ENCODE measurements at places on chromosomes 3 and 15.
A peak's percentile ranks its signal among the peaks of the same experiment; 100 is the strongest.

DNA sequence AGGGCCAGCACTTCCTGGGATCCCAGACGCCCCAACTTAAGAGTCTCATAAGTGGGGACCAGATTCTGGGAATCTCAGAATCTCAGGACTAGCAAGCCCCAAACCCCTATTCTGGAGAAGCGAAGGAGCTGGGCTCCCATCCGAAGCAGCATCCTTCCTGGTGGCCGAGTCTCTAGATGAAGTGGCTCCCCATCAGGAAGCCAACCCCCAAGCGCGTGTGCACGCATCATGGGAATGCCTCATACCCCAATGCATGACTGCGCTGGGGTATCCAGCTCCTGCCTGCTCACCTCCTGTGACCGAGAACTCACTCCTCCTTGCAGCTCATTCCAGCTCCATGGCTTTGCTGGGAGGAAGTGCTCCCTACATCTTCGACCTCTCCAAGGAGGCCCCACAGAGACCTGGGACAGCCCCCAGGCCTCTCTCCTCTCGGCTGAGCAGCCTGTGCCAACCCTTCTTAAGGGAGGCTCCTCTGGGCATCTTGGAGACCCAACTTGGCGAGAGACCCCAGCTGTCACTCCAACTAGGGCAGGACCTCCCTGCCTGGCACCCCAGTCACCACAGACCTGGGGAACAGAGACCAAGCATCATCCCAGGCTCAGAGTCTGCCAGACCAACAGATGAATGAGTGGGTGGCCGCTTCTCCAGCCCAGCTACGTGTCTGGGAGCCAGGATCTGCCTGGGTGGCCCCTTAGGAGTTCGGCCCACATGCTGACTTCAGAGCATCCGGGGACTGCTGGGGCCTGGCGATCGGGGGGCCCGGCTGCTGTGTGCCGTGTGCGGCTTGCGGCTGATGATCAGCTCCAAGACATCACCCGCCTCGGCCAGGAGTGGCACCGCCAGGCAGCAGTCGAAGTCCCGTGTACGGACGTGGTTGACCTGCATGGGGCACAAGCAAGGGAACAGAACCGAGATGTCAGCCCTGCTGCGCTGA lies 46.9 kb downstream of the GRIP2 start:
- DNase-seq, result no peak

- DNase-seq, result no peak
These were observed 72.1 kb downstream of the TLE3 start for GRCh38 chr15:70025413-70026296.

DNA sequence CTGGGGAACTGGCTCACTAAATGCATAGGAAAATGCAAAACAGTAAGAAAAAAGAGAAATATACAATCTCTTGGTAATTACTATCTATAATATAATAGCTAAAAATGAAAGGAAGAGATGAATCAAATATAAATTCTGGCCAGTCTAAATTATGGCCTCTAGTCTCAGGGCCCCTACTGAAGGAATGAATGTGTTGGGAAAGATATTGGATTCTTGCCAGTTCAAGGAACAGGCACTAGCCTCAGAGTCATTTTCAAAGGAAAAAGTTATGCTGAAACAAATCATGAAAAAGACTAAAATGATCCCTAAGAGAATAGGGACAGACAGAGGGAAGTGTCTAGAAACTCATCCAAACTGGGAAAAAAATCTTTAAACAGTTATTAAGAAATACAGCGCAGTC lies 62.4 kb downstream of the C3orf80 start:
- DNase-seq, result no peak

DNA sequence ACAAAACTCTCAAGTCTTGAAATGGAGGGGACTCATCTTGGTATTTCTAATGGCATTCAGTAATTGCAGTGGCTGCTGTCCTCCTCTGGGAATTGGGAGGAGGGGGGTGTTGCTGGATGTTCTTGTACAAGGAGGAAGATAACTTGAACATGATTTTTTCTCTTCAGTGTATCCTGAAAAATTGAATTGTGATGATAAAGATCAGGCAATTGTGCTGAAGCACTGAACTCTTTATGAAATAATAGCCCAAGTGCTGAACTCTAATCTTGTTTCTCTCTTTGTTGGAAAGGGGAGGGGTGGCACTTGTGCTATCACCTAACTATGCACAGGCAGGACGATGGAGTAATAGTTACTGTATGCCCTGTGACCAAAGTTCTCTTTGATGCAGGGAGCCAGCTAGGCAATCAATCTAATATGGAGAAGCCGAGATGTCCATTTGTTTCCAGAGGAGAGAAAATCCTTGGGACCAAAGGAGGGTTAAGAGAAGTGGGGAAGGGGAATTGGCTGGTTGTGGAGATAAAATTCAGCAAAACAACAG lies 68.1 kb upstream of the ATP2C1 start:
- no peak for DNase-seq

GRCh38 chr3:42061713-42062380 lies 29.3 kb upstream of the TRAK1 start:
- no peak for DNase-seq

DNA sequence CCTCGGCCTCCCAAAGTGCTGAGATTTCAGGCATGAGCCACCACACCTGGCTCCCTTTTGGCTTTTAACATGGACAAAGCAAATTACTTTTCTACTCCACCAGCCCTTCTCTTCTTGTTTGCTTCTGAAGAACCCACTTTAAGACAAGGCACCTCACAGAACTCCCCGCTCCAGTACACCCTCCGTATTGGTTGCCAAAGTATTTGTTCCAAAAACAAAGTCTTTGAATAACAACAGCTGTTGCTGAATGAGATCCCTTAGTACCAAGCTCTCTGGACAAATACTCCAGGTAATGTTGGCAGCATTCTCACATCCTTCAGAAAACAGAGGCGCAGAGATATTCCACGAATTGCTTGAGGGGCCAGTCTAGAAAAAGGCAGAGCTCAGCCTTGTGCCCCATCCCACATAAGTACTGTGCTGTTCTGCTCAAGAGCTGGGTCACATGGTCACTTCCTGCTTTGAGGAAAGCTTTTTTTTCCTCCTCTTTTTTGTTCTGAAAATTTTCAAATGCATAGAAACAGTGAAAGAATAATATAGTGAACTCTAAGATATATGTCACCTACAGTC lies 7.3 kb upstream of the CHCHD6 start:
- DNase-seq, result no peak

- DNase-seq, result no peak
These were observed 89.5 kb downstream of the CTNNB1 start for GRCh38 chr3:41288785-41289184.

DNA sequence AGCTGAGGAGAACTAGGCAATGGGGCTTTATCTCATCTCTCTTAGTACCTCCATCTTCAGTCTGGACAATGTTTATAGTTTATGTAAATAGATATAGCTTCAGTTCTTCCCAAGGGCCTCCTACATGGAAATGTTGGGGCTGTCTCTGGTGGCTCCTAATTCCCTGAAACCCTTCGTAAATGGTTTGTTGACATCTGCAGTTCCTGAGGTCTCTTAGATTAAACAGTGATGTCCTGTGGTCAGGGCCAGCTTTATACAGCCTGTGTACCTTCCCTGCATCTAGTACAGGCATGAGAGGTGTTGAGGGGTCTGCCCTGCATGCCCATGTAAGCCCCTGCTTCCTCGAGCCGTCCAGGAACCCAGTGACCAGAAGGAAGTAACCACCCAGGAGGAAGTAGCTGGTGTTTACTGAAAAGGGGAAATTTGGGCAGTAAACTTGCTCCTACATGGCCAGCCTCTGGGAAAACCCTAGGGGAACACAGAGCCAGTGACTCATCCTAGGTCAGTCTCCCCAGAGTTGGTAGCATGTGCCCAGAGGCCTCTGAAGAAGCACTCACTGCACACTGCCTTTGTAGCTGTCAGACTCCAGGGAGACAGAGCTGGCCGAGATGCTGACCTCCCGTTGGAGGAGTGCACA lies 4.7 kb upstream of the TBC1D2B start:
- DNase-seq, result no peak

DNA sequence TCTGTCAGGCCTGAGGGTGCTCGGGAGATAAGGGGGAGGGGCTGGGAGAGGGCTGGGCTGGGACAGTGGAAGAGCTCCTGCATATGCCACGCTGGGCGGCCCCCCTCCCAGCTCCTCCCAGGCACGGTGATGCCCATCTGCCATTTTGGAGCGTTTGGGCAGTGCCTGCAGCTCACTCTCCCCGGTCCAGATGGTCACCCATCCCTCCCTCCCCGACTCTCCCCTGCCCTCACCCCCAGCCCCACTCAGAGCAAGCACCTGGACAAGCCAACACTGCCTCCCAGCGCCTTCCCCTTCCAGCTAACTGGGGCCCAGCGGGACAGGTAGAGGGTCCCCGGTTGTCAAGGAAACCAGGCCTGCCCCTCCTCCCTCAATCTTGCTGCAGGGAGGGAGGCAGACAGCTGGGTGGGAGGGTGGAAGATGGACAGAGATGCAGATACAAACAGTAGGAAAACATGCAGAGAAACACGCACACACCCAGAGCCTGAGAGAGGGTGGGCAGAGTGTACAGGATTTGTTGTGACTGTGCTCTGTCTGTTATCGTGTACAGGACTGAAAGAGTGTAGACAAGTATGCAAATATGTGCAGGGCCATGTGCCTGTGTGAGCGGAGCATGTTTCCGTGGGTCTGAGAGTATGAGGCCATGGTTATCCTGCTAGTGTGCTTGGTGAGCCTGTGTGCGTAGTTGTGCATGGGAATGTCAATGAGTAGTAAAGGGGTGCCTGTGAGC lies 17.5 kb upstream of the CORO2B start:
- no peak for DNase-seq

DNA sequence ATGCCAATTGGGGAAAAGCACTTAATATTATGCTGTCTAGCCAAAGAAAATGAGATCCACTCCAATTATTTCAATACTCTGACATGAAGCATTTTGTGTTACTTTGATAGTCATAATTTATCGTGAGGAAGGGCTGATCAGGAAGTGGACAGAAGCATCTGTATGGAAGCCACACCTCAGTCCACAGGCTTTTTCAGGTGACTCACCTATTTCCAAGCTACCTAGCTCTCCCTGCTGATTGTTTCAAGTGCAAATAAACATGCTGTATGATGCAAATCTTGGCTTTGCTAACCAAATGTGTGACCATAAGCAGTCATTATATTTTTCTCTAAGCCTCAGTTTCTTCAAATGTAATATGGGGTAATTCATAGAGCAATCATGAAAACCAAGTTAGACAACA lies 30.8 kb upstream of the CPB1 start:
- DNase-seq, result no peak

- DNase-seq, result no peak
These were observed 40.8 kb downstream of the TMEM45A start for GRCh38 chr3:100533176-100533575.

DNA sequence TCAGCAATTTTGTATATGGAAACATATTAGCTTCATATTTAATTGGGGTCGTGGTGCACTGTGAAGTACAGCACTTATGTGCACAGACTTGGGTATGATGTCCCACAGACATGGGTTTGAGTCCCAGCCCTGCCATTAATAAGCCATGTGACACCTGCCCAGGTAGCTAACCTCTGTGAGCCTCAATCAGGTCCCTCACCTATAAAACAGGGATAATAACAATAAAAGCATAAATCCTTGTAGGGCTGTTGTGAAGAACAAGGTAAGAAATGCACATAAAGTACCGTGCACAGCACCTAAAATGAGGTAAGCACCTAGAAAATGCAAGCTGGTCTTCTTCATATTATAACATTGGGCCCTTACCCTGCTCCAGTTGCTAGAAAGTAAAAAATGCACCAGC lies 173.5 kb upstream of the WNT5A start:
- no peak for DNase-seq

DNA sequence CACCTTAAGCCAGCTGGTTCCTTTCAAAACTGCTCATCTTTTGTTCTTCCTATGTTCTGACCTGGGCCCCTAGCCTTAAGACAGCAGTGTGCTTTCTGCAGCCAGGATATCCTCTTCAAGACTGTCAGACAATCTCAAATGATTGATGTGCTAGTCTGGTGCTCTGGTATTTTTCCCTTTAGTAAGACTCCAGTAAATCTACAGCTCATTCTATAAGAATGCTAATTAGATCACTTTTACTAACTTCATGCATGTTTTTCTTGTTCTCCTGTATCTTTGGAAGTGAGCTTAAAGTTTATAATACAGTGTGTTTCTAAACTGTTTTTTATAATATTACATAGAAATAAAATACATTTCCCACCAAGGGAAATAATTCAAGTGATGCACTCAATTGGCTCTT lies 220.9 kb upstream of the NANOGP8 start:
- no peak for DNase-seq

- DNase-seq, result no peak
These were observed 186.3 kb upstream of the GPR149 start for GRCh38 chr3:154616298-154616697.

- peak; percentile 78 for DNase-seq
These were observed 79.8 kb downstream of the RHCG start for GRCh38 chr15:89416339-89417183.

- DNase-seq, result no peak
These were observed 4.1 kb downstream of the ISLR2 start for GRCh38 chr15:74134387-74135027.

DNA sequence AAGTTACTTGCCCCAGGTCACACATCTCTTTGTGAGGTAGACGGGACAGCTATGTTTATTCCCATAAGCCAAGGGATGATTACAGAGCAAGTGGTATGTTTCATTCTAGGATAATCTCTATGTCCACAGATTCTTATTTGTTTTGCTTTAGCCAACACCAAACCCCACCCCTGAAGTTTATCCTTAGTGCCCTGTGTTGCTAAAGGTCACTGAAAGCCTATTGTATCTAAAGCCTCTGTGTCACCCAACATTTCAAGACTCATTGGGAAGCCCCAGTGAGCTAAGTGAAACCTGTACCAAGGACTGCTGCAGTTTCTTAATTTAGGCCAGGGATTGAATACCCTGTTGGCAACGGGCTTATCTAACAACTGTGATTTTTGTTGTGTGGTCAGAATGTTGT lies 135.6 kb downstream of the ADAMTS9 start:
- DNase-seq, result no peak

DNA sequence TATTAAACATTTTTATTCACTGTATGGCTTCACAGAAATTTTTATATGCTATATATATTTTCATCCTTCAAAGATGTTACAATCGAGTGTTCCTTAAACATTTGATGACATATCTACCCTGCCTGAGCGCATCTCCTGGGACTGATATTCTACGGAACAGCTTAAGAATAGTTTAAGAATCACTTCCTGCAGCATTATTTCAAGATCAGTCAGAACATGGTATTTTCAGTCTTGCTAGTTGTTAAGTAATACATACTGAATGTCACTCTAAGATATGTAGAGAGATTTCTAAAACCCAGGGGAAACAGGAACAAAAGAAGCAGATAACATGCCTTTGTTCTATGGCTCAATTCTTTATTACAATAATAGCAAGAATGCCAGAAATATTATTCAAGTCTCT lies 8.7 kb downstream of the COL8A1 start:
- DNase-seq, result no peak

GRCh38 chr3:89971329-89971728 lies 863.9 kb downstream of the EPHA3 start:
- DNase-seq, result no peak

GRCh38 chr3:123571264-123571972 lies 13.4 kb downstream of the HACD2 start:
- DNase-seq, result no peak

DNA sequence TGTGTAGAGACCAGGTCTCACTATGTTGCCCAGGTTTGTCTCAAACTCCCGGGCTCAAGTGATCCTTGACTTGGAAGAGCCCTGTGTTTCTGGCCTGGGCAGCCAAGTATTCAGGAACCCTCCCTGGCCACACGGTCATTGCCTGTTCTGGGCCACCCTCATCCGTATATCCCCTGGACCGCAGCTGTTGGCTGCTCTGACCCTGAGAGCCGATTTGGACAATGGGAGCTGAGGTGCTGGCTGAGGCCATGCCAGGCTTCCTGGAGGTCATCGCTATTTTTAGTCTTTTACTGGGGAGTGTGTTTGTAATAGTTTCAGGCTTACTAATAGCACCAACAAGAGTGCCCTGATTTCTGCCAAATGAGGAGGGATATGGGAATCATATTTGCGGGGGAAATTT lies 60.7 kb downstream of the ADAMTS7 start:
- DNase-seq, result no peak

- no peak for DNase-seq
These were observed 49.7 kb downstream of the PDHB start for GRCh38 chr3:58383904-58384303.
